ENCODE measurements at places on chromosomes 7 and 10.

DNA sequence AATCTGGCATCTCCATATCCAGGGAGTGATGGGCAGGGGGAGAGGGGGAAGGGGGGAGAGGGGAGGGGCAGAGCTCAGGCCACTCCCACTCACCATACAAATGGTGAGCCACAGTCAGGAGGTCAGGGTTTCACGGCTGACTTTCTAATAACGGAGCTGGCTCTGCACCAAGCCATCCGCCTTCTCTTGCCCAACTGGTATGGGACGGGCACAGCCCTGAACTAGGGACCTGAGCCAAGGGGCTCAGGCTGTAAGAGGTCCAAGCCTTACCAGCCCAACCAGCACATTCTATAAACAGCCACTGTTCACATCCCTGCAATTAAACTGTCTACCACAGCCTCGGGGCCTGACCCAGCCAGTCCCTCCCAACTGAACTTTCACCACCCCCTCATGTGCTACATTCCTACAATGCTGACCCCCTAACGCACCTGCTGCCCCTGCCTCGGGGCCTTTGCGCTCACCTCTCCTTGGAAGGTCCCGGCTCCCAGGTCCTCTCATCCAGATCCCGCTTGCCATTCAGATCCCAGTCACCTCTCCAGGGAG, 32.5 kb downstream of the RGS10 start:
- DNase-seq = no peak

DNA sequence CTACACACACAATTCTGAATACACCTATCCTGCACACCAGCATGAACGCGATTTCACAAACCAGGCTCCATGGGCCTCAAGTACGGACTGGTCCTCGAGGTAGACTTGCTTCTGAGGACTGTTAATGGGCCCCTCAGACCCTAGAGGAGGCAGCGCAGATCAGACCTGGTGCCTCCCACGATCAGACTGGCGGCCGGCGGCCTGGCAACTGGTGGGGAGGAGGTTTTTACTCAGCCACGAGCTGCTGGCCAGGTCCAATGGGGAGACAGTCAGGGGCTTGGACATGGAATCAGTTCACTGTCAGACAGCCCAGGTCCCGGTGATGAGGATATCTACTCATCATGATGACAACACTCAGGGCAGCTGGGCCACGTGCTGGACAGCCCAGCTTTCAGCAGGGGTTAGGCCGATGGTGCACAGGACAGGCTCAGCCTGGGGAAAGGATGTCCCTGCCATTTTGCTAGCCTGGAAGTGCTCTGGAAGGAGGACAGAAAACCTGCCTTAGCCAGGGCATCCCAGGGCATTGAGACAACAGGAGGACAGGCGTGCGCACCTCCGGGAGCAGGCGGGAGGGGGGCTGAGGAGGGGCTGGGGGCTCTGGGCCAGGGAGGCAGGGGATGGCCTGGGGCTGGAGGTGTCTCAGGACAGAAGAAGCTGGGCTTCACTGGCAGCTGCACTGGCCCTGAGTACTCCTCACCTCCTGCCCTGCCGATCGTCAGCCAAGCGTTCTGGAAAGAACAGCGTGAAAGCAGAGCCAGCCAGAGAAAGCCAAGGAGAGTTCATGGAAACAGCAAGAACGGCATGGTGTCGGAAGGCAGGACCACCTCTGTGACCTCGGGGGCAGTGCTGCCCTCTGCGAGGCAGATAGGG, 48.0 kb upstream of the RASGEF1A start:
- no peak for DNase-seq

DNA sequence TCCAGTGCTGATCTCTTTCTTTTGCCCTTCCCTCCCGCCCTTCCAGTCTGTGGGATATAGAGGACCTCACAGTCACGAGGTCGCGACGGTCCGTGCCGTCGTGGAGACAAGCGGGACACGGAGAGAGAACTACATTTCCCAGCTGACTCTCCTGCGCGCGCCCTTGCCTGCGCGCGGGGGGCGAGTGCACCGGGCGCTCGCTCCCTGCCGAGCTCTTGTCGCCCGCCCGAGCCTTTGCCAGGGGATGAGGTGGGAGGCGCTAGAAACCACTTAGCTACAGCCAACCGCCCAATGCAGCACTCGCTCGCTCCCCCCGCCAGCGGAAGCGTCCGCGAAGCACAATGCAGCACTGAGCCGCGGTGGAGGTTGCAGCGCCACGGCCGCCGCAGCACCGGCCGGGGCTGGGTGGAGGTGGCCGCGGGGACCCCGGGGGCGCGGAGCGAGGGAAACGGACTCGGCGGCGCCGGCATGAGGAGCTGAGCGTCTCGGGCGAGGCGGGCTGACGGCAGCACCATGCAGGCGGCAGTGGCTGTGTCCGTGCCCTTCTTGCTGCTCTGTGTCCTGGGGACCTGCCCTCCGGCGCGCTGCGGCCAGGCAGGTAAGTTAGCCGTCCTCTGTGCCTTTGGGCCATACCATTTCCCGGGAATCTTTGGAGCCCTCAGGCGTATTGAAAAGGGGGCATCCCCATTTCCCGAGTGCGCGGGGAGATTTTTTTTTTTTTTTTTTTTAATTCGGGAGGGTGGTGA, at the start of gene ADAM22:
ADAM22 (plus strand) TSS at position 299 of the 746 bp plus-strand sequence; CDS start at position 514, 215 bp downstream.
- peak; percentile 98 for DNase-seq

- no peak for DNase-seq
Observed at GRCh38 chr10:51224671-51225161, 150.4 kb downstream of the PRKG1 start.

DNA sequence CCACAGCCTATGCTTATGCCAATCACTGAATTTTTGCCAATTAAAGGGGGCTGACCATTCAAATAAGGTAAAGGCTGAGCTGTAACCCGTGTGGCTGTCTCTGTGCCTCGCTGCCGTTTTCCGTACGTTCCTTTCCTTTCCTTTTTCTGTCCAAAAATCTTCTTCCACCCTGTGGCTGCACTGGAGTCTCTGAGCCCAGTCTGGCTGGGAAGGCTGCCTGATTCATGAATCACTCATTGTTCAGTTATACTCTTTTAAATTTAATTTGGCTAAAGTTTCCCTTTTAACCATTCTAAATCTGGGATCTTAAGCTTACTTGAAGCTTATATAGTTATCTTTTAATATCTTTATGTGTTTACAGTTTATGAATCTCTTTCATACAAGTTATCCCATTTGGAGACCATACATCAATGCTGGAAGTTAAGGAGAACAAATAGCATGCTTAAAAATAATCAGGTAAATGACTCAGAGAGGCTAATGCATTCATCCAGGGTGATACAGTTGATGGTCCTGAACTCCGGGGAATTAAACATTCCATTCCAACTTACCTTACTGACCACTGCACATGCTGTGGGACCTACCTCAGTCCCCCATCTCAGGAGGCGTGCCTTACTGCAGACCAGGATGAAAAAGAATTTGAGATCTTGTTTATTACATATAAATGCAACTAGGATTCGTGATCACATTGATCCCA, 385.3 kb upstream of the ADARB2 start:
- DNase-seq = peak; percentile 35

DNA sequence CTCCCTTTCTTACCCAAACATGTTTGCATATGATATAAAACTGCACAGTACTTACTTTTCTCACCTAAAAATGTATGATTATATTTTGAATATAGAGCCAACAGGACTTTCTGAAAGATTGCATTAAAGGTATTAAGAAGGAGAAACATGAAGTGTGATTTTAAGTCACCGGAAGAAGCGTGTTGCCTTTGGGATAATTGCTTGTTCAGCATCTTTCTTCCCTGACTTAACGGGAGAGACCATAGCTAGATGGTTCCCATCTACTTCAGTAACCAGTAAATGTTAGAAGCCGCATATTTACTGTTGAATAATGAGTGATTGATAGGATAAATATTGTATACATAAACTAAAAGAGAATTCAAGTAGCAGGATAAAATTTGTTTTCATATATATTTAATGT, 197.1 kb downstream of the NRG3 start:
- DNase-seq = no peak

DNA sequence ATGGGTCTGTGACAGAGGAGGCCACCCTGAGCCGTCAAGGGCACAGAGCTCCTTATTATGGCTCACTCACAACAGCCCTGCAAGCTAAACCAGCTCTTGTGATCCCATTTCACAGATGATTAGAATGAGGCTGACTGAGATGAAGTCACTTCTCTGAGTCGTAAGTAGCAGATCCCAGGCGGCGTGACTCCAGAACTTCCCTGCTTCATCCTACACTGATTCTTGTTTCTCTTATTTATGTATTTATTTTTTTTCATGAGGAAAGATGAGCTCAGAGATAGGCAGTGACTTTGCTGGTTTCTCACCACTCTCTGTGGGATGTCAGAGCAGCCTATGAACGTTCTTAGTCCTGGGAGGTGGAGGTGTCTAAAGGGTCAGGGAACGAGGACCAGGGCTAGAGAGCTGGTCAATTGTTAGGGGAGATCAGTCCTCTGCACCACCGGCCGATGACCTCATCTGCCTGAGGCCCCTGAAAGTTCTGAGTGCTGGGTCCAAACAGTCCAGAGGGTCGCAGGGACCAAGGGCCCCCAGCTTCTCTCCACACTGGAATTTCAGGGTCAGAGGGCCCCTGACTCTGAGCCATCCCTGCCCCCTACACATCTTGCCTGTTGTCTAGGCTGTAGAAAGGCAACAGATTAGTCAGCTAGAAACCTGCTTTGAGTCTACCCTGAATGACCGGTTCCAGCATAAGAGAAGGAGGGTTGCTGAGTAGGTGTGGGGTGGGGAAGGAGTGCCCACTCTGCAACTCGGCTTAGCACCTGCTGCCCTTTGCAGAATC, 17.9 kb downstream of the CLRN3 start:
- DNase-seq = no peak

- no peak for DNase-seq
Observed at GRCh38 chr7:46155367-46155766, 234.3 kb upstream of the IGFBP3 start.

DNA sequence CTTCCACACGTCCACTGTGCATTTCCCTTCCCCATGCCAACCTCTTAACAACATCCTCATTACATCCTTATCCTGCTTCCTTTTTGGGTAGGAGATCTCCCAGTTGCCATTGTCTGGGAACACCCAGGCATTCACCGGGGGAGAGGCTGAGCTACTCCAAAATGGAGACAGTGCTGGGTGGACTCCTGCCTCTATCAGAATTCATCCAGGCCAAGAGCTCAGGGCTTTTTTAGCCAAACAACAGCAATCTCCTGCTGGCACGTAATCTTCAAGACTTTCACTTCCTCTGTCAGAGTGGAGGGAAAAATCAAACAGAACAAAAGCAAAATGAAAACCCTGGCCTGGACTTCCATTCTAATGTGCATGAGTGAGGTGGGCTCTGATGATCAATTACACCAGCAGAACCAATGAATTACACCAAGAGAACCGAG, 245.0 kb downstream of the PRPF18 start:
- peak; percentile 33 for DNase-seq

- DNase-seq = peak; percentile 56
Observed at GRCh38 chr7:150845421-150845861, 6.9 kb upstream of the AOC1 start.

DNA sequence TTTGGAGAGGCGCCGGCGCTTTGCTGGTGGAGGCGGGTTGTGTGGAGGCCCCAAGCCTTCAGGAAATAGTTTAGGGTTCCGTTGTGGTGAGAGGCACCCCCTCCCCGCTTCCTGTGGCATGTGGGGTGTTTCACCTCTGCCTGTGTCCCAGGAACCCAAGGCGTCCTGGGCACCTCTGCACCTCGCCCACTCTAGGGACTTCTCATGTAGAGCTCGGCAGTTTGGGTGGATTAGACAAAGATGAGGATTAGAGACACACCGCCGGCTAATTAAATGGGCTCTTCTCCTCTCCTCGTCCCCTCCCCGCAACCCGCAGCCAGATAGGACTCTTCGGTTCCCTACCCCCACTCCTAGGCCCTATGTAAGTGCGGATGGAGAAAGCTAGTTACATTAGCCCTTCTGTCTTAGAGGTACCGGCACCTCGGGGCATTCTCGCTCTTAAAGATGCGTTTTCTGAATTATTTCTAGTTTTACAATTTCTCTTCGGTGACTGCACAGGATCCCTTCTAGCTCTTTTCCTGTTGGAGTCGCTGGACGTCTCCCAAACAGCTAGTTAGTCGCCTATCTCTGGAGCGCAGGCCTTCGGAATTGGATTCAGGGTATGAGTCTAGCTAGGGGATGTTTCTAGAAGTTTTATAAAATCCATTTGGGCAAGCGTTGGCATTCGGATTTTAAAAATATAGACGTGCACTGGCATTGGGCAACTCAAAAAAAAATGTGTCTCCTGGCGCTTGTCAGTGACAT, 7.8 kb downstream of the PTF1A start:
- DNase-seq = no peak

DNA sequence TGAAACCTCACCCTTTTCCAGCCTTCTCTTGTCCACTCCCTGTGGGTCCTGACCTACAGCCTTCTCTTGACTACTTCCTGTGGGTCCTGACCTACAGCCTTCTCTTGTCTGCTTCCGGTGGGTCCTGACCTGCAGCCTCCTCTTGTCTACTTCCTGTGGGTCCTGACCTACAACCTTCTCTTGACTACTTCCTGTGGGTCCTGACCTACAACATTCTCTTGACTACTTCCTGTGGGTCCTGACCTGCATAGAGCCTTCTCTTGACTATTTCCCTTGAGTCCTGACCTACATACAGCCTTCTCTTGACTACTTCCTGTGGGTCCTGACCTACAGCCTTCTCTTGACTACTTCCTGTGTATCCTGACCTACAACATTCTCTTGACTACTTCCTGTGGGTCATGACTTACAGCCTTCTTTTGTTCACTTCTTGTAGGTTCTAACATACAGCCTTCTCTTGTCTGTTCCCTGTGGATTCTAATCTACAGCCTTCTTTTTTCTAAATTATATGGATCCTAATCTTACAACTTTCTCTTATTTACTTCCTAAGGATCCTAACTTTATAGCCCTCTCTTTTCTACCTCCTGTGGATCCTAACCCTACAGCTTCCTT, 36.5 kb downstream of the C10orf71 start:
- DNase-seq = no peak

DNA sequence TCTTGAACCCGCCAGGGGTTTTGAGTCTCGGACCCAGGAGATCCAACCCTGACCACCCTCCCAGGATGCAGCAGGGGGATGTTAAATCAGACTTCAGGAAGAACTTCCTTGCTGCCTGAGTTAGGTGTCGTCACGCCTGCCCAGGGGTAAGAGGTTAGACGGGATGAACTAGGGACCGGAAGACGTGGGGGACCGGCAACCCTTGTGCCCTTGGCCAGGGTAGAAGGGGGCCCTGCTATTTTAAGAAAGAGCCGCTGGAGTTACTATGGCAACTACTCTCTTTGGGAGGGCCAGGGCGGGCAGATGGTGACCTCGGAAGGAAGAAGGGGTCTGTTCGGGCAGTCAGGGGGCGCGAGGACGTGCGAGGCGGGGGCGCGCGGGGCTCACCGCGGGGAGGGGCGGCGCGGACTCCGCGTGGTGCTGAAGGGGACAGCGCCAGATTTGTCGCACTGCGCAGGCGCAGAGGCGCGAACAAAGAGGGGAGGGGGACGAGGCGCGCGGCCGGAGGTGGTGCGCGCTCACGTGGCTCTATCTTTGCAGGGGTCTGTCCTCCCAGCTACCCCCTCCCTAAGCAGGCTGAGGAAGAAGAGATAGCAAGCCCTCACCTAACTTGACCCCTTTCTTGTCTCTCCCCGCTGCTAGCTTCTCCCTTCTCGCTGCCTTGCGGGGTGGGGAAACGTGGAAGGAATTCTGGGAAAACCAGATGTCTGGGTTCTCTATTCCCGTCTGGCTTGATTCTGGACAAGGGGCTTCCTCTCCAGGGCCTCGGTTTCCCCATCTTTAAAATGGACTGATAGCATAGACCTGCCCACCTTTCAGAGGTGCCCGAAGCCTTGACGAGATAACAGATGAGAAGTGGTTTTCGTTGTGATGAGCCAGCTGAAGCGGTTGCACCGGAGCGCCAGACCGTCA, 940 bp upstream of the PSD start:
- peak; percentile 79 for DNase-seq

- DNase-seq = no peak
Observed at GRCh38 chr7:22438994-22439393, 61.0 kb downstream of the STEAP1B start.

GRCh38 chr10:44368637-44369036, 16.3 kb downstream of the CXCL12 start:
- no peak for DNase-seq
